Glomerular endothelial cell (primary cell): ENCODE measurements at places on chromosomes 13 and 19.

DNA sequence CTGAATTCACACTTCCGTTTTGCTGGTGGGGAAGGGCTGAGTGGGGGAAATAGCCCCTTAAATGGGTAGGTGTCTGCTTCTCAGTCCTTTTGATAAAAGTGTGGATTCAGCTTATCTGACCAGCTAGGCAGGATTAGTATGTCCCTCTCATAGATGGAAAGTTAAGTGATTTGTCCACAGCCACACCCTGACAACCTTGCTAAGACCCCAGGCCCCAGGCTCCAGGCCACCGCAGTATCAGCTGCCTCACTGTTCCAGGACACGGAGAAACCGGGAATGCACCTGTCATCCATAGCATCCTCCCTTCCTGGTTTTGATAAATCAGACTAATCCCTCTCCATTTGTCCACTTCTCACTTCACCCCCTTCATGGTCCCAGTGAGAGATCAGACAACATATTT is 197.7 kb downstream of the USP12 start:
- no peak for DNase-seq

DNA sequence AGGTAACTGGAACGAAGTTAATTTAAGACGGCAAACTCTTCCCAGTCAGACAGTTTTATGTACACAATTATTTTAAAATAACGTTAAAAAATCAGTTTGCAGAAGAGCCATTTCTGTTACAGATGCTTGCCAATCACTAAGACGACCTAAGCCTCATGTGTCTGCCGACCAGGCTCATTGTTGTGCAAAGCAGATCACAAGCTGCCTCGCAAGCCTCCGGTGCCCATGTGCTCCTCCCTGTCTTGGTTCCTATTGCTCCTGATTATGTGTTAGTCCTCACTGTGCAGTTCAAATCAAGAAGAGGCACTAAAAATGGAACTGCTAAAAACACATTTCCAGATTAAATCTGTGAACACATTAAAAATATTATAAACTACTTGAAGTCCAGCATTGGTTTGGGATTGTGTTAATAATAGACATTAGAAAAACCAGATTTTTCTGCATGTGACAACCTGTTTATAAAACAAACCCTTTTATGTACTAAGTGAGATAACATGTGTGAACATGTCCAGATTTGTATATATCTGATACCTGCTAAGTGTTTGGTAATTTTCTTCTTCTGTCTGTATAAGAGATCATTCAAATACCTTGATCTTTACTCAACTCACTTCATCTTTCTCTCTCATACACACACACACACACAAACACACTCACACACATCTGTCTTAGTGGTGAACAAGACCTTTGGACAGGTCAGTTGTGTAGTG is 81.9 kb upstream of the SLC15A1 start:
- no peak for DNase-seq

- DNase-seq = no peak
Observed at GRCh38 chr19:45785097-45785496, 2.8 kb upstream of the DMPK start.

- DNase-seq = no peak
Observed at GRCh38 chr13:39253774-39254173, 215.5 kb downstream of the NHLRC3 start.

GRCh38 chr19:29983568-29983967 is 41.5 kb downstream of the URI1 start:
- DNase-seq = no peak
